Stomach (tissue), 19 donors: ENCODE measurements at places on chromosomes 12 and 14. TPM values are rescaled to one million over a fixed set of nuclear protein-coding genes. Genes with fewer than 3 reads are reported as not detected.

The LBHD2 gene
- total RNA-seq, result not detected

The HNRNPA1 gene
- total RNA-seq, result 302 TPM

The NEUROD4 gene
- total RNA-seq, result not detected

The TPH2 gene
- total RNA-seq, result not detected

DNA sequence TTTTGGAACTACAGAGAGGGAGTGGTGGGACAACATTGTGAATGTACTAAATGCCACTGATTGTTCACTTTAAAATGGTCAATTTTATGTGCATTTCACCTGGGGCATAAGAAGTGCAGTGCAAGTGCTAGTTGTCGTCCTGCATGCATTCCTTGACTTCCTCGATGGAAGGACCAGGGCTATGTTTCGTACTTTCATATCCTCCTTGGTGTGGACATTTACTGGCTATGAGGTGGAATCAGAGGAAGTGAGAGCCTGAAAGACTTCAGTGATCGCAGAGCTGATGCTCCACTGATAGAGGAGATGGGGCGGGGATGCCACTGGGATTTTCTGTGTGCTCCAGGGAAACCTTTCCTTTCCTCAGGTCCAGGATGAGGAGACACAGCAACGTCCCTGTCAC lies 54.1 kb upstream of the DDX11 start:
- no peaks in the 10 kb centered on the region for H3K4me1 ChIP-seq
- no peak for DNase-seq
- no peak overlapping the region for H3K27ac ChIP-seq

The C12orf50 gene
- total RNA-seq, result not detected

GRCh38 chr14:32244404-32244803 lies 41.3 kb upstream of the RNU6-8 start:
- H3K4me3 ChIP-seq, result no peak overlapping the region
- DNase-seq, result no peak
- no peak overlapping the region for H3K27ac ChIP-seq
- no peaks in the 10 kb centered on the region for H3K4me1 ChIP-seq
- H3K27me3 ChIP-seq, result no peaks in the 10 kb centered on the region

- no peaks in the 10 kb centered on the region for H3K27me3 ChIP-seq
- H3K4me1 ChIP-seq, result peaks cover 41% of the 10 kb centered on the region
- H3K27ac ChIP-seq, result peak within 1 kb of the TSS; percentile 95
- H3K4me3 ChIP-seq, result peak within 1 kb of the TSS; percentile 91
Observed at GRCh38 chr14:101761032-101761880, at the start of gene PPP2R5C. TSS of gene PPP2R5C (plus strand) at chr14:101761709. CDS start at chr14:101761894, 185 bp downstream.

DNA sequence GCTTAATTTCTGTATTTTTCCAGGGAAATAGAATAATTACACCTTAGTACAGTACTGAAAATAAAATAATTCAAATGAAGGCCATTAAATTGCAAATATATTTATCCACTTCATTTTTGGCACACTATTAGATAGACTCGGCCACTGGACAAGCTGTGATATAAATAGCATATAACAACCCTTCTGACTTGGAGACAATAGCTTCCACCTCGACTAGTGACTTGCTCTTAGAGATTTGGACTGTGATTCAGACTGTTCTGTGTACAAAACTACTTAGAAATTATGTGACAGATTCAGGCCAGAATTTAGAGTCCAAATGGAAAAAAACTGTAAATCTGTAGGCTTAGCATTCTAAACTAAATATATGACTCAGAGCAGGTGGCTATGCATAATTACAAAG lies 949.9 kb downstream of the LRFN5 start:
- H3K27me3 ChIP-seq, result no peaks in the 10 kb centered on the region
- no peaks in the 10 kb centered on the region for H3K36me3 ChIP-seq
- no peak for DNase-seq
- no peak overlapping the region for H3K27ac ChIP-seq
- no peaks in the 10 kb centered on the region for H3K4me1 ChIP-seq

DNA sequence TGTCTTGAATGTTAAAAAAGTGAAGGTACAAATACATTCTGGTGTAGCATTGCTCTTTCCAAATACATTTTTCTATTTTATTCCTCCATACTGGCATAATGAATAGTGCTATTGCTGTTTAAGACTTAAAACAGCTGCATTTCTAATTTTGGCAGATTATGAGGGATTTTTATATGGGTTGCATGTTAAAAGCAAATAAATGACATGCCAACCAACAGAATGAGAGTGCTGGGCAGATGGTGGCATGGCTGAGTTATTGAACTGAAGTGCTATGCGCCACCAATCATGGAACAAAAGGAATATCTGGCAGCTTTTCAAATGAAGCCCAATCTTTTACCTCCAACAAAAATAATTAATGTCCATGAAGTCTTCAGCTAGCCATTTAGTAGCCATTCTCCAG lies 215.0 kb downstream of the PRKD1 start:
- DNase-seq, result no peak
- no peaks in the 10 kb centered on the region for H3K4me1 ChIP-seq
- H3K4me3 ChIP-seq, result no peak overlapping the region
- H3K36me3 ChIP-seq, result no peaks in the 10 kb centered on the region
- no peaks in the 10 kb centered on the region for H3K27me3 ChIP-seq
